ENCODE measurements at places on chromosomes 12 and 14.

- DNase-seq = no peak
Observed at GRCh38 chr12:114700392-114701103, 16.6 kb upstream of the TBX3 start.

- no peak for DNase-seq
Observed at GRCh38 chr14:102255401-102256190, 49.4 kb downstream of the MOK start.

GRCh38 chr12:65612440-65612839, 211.8 kb upstream of the HMGA2 start:
- no peak for DNase-seq

DNA sequence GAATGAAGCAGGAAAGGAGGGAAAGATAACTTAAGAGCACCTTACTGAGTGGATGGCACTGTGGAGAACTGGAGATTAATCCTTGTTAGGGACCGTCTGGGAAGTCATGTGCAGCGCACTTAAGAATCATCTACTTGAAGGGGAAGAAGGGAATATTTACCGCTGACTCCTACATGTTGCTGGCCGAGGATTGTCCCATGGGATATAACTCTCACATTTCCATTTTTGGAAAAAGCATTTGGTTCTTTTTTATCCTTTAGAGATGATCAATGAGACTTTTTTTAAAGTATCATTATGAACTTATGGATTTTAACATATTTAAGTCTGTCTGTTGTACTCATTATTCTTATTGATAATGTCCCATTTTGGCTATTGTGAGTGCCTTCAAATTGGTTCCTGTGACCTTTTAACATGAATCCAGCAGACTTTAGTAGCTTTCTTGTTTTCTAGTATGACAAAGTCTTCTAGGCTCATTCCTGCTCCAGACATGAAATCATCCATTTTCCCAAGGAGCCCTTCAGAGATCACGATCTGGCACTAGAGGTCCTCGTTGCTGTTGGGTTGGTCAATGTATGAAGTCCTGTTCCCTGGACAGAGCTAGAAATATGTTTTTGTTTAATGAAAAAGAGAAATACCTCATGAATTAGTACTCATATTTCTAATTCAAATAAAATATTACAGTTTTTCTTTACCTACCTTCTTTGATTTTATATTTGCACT, 20.2 kb upstream of the FAM234B start:
- DNase-seq = no peak

- no peak for DNase-seq
Observed at GRCh38 chr12:56257491-56258067, 605 bp downstream of the ANKRD52 start.

- DNase-seq = no peak
Observed at GRCh38 chr14:57526942-57527341, 33.3 kb upstream of the CCDC198 start.

DNA sequence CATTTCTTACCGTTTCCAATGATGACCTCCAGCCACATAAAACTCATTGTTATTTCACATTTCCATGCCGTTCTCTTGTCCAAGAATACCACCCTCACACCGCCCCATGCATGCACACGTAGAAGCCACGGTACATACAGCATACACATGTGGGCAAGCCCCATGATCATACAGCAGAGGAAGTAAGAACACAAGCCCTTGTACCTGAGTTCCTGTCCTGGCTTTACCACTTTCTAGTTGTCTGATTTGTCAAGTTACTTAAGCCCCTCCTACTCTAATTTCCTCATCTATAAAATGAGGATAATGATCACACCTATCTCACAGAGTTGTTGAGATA, 59.9 kb downstream of the DUSP16 start:
- no peak for DNase-seq

DNA sequence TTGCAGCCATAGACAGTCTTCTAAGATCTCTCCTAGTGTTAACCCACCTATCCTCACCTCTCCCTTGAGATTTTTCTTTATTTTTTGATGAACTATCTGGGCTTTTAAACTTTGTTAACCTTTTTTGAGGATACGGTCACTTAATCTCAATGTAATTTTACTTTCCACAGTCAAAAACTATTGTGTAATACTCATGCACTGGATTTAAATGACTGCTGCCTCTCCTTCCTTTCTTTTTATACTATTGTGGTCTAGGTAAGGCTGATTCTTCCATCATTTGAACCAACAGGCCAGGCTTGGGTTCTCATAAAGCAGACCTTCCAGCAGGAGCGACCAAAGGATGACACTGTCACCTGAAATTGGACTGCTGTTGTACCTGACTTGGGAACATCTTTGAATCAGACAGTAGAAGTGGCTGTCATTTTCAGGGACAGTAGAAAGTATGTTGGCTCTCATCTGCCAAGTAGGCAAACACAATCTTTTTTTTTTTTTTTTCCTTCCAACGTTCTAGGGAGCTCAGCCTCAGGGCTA, 689 bp upstream of the PDE3A start:
- no peak for DNase-seq

DNA sequence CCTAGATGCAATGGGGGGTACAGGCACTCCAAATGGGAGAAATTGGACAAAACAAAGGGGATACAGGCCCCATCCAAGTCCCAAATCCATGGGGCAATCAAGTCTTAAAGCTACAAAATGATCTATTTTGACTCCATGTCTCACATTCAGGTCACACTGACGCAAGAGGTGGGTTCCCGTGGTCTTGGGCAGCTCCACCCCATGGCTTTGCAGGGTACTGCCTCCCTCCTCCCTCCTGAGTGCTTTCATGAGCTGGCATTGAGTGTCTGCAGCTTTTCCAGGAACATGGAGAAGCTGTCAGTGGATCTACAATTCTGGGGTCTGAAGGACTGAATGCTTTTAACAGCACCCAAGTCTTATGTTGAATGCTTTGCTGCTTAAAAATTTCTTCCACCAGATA, 274.5 kb upstream of the LRIG3 start:
- no peak for DNase-seq

- no peak for DNase-seq
Observed at GRCh38 chr12:3493859-3494176, 2.8 kb downstream of the PRMT8 start.

DNA sequence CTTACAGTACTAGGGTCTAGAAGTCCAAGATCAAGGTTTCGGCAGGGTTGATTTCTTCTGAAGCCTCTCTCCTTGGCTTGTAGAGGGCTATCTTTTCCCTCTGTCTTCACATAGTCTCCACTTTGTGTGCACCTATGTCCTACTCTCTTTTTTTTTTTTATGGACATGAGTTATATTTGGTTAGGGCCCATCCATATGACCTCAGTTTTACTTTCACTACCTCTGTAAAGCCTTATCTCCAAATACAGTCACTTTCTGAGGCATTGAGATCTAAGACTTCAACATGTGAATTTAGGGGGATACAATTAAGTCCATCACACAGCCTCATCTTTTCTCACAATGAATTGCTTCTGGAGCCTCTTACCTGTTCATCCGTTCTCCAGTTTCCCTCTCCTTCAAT, 5.9 kb upstream of the SPTB start:
- DNase-seq = no peak

DNA sequence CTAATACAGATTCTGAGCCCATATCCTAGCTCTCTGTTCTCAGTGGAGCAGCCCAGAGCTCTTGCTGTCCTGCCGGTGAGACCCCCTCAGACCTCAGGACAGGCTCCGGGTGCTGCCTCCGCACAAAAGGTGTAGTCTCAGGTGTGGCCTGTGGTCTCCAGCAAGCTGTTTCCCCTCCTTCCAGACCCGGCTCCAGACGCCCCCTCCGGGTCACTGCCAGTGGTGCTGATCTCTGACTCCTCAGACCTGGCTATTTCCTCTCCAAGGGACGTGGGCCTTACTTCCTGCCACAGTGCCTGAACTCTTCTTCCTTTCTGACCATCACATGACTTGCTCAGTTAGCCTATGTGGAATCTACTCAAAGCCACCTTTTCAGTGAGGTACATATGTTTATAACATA, 337.5 kb downstream of the GLT1D1 start:
- no peak for DNase-seq

- DNase-seq = no peak
Observed at GRCh38 chr12:3832738-3833137, 40.5 kb downstream of the PARP11 start.

DNA sequence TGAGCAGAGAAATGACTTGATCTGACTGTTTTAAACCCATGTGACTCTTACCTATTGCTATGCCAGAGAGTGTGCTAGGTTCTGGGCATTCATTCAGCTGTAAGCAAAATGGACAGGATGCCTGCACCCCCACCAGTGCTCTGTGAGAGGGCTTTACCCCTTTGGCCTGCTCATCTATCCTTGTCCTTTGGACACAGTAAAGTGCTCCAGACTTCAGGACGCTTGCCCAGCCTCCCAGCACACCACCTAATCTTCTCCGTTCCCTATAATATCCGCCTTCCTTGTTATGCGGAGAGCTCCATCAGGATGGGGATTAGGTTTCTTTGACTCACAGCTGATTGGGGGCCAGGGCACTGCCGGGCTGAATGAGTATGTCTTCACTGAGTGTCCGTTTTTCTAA, 4.4 kb upstream of the ZNF839 start:
- no peak for DNase-seq

DNA sequence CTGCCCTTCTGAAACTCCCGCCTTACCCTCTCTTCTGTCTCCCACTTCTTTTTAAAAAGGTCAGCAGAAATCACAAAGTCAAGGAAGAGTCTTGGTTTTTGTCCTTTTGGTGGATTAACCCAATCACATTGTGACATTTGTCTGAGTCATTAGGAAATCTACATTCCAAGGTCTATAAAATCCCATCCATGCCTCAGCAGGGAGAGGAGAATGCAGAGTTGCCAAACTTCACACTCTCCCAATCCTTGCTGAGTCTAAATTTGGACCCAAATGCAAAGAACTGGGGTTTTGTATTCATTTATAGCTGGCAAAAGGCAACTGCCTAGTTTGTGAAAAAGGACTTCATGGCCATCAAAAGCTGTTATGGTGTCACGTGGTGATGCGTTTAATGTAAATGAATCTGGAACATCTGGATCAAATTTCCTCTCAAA, 67.9 kb downstream of the TMEM30B start:
- DNase-seq = no peak

All from mucosa of descending colon (tissue), 3 donors.